Thoracic aorta (tissue), 2 donors: ENCODE measurements at places on chromosomes 5 and 9. TPM values are rescaled to one million over a fixed set of nuclear protein-coding genes. Genes with fewer than 3 reads are reported as not detected.

DNA sequence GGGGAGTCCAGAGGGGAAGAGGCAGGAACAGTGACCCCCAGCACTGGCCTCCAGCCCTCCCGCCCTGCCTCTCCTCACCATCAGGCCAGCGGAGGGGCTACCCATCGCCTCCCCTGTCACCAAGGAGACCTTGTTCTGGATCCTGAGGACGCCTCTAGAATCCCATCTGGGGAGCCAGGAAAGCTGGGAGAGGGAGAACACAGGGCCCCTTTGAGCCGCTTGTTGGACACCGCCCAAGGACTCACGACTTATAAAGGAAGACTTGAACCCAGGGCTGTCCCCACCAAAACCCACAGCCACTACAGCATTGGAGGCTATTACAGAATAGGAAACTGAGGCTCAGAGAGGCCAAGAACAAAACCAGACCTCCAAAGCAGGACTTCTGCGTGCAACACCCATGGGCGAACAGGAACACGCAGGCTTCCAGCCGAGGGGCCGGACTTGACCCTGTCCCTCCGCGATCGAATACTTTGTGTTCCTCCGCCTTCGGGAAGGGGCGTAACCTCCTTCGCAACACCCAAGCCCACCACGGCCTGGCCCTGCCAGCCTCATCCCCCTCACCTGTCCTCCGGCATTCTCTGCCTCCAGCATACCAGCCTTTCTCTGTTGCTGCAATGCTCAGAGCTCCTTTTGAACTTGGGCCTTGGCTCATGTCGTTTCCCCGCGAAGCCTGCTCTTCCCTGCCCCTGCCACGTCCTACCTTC lies 54.2 kb downstream of the C9orf50 start:
- no peak overlapping the region for H3K4me3 ChIP-seq
- H3K27me3 ChIP-seq, result no peaks in the 10 kb centered on the region
- DNase-seq, result no peak
- no peaks in the 10 kb centered on the region for H3K36me3 ChIP-seq

The SLC35A4 gene
- 21.7 TPM for total RNA-seq

GRCh38 chr5:112915831-112916230 lies 6.2 kb downstream of the REEP5 start:
- H3K36me3 ChIP-seq, result peaks cover 8% of the 10 kb centered on the region
- H3K27me3 ChIP-seq, result no peaks in the 10 kb centered on the region
- no peak overlapping the region for H3K27ac ChIP-seq
- DNase-seq, result no peak
- H3K4me1 ChIP-seq, result peaks cover 39% of the 10 kb centered on the region
- no peak overlapping the region for H3K4me3 ChIP-seq

The THBS4 gene
- 13.5 TPM for total RNA-seq

GRCh38 chr5:90530736-90531487 lies 1.5 kb upstream of the LYSMD3 start:
- no peak overlapping the region for H3K27ac ChIP-seq
- H3K4me3 ChIP-seq, result peak overlapping the region; percentile 85
- no peak for DNase-seq
- H3K4me1 ChIP-seq, result peaks cover 17% of the 10 kb centered on the region
- no peaks in the 10 kb centered on the region for H3K27me3 ChIP-seq

The TAF11L9 gene
- not detected for total RNA-seq

- no peak for DNase-seq
- H3K4me3 ChIP-seq, result no peak overlapping the region
- H3K36me3 ChIP-seq, result no peaks in the 10 kb centered on the region
- H3K4me1 ChIP-seq, result no peaks in the 10 kb centered on the region
Observed at GRCh38 chr5:72093217-72093616, 14.1 kb upstream of the MAP1B start.

GRCh38 chr9:71716138-71716909 lies 52.0 kb downstream of the CEMIP2 start:
- H3K4me1 ChIP-seq, result no peaks in the 10 kb centered on the region
- H3K27me3 ChIP-seq, result no peaks in the 10 kb centered on the region
- H3K4me3 ChIP-seq, result no peak overlapping the region
- no peak for DNase-seq
- H3K36me3 ChIP-seq, result peaks cover 12% of the 10 kb centered on the region

DNA sequence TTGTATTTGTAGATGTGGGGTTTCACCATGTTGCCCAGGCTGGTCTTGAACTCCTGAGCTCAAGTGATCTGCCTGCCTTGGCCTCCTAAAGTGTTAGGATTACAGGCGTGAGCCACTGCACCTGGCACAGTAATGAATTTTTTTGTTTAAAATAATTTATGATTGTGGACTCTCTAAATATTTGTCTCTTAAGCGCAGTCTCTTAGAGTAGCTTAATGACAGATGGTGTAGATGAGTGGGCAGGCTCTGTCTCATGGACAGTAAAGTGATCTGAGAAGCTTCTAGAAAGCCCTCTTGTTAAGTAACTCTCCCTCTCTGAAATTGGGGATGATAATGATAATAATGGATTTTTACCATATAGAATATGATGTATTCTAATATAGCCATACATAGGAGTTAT lies 47.5 kb upstream of the KIAA1958 start:
- DNase-seq, result no peak
- no peaks in the 10 kb centered on the region for H3K27me3 ChIP-seq
- H3K4me1 ChIP-seq, result no peaks in the 10 kb centered on the region
- H3K4me3 ChIP-seq, result no peak overlapping the region
- H3K27ac ChIP-seq, result no peak overlapping the region
- H3K36me3 ChIP-seq, result peaks cover 3% of the 10 kb centered on the region

GRCh38 chr9:92983984-92984589 lies 36.8 kb downstream of the FGD3 start:
- H3K4me3 ChIP-seq, result no peak overlapping the region
- no peaks in the 10 kb centered on the region for H3K36me3 ChIP-seq
- no peak for DNase-seq
- no peaks in the 10 kb centered on the region for H3K4me1 ChIP-seq

GRCh38 chr5:9318031-9318430 lies 227.8 kb downstream of the SEMA5A start:
- H3K27ac ChIP-seq, result no peak overlapping the region
- no peak for DNase-seq
- H3K36me3 ChIP-seq, result no peaks in the 10 kb centered on the region
- H3K4me3 ChIP-seq, result no peak overlapping the region
- H3K27me3 ChIP-seq, result no peaks in the 10 kb centered on the region
- peaks cover 7% of the 10 kb centered on the region for H3K4me1 ChIP-seq

GRCh38 chr9:120712539-120713031 lies 1.7 kb downstream of the MEGF9 start:
- H3K27me3 ChIP-seq, result no peaks in the 10 kb centered on the region
- peak overlapping the region; percentile 19 for H3K27ac ChIP-seq
- no peaks in the 10 kb centered on the region for H3K36me3 ChIP-seq
- H3K4me3 ChIP-seq, result peak overlapping the region; percentile 85
- peaks cover 50% of the 10 kb centered on the region for H3K4me1 ChIP-seq

GRCh38 chr5:135307143-135307903 lies 91.7 kb downstream of the MACROH2A1 start:
- DNase-seq, result no peak
- no peaks in the 10 kb centered on the region for H3K4me1 ChIP-seq
- no peak overlapping the region for H3K27ac ChIP-seq
- H3K4me3 ChIP-seq, result no peak overlapping the region

DNA sequence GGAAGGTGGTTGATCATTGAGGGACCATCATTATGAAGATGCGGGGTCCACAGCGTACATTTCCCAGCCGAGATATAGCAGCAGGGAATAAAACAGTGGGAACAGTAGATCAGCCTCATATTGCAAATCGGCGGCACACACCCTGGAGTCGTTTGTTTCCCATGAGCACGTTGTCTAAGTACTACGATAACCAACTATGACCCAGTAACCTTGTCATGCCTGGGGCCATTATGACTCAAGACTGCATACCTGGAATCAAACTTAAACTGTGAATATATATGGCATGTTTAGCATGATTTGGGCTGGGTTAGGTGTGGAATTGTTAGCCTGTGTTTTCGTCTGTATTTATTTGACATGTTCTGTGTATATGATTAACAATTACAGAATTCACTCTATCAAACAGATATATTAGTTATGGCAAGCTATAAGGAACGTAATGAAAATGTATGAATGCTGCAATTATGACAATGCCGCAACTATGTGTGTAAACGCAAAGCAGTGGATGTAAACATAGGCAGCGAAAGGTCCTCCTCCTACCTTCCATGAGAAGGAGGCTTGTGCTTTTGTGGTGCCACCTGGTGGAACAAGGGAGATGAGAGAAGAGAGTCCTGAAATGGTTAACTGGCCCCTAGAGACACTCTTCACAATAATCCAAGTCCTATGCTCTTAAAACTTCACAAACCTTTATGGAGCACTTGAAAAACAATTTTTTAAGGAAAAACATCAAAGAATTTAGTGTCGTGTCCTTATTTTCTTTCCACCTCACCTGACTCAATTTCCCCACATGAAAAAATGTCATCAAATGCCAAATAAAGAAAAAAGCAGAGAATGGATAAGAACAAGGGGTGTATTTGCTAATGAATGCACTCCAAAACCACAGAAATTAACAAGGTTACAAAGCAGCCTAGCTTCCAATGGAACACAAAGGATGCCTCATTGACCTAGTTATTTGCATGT lies 47.1 kb downstream of the SEMA5A start:
- DNase-seq, result no peak
- H3K4me1 ChIP-seq, result peaks cover 4% of the 10 kb centered on the region
- no peak overlapping the region for H3K4me3 ChIP-seq
- no peaks in the 10 kb centered on the region for H3K27me3 ChIP-seq

The ZNG1F gene
- total RNA-seq, result 25.0 TPM

DNA sequence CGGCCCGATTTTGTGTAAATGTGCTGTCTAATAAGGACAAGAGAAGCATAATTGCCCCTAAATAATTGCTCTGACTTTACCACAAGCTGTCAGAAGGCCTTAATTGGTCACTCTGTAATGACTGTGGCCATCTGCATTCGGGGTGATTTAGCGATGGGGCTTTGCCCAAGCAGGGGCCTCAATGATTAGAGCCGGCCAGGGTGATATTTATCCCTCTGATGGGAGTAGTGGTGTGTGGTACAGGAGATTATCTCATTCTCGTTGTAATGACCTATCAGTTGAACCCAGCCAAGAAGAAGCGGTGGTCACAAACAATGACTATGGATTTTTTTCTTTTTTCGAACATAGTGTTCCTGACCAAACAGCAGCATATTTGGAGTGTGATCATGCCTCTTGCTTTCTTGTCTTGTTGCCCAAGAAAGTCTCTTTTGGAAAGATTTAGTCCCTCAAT lies 72.0 kb upstream of the SAP30L start:
- no peaks in the 10 kb centered on the region for H3K27me3 ChIP-seq
- peaks cover 17% of the 10 kb centered on the region for H3K4me1 ChIP-seq
- DNase-seq, result no peak
- H3K36me3 ChIP-seq, result no peaks in the 10 kb centered on the region
- H3K27ac ChIP-seq, result no peak overlapping the region

GRCh38 chr5:141657937-141658545 lies 6.8 kb upstream of the FCHSD1 start:
- no peaks in the 10 kb centered on the region for H3K4me1 ChIP-seq
- no peak for DNase-seq
- peaks cover 4% of the 10 kb centered on the region for H3K36me3 ChIP-seq
- H3K4me3 ChIP-seq, result no peak overlapping the region
- no peaks in the 10 kb centered on the region for H3K27me3 ChIP-seq

- no peaks in the 10 kb centered on the region for H3K36me3 ChIP-seq
- H3K27me3 ChIP-seq, result no peaks in the 10 kb centered on the region
- no peak overlapping the region for H3K27ac ChIP-seq
- DNase-seq, result peak; percentile 41
- peak overlapping the region; percentile 48 for H3K4me3 ChIP-seq
Observed at GRCh38 chr5:133868946-133869518, 99.4 kb downstream of the C5orf15 start.

The SDHA gene
- 70.5 TPM for total RNA-seq

GRCh38 chr5:26807231-26808199 lies 230.9 kb downstream of the CDH9 start:
- H3K27me3 ChIP-seq, result no peaks in the 10 kb centered on the region
- H3K4me1 ChIP-seq, result no peaks in the 10 kb centered on the region
- H3K4me3 ChIP-seq, result no peak overlapping the region
- DNase-seq, result no peak

The GPX8 gene
- total RNA-seq, result 39.2 TPM

- no peak overlapping the region for H3K27ac ChIP-seq
- H3K27me3 ChIP-seq, result no peaks in the 10 kb centered on the region
- H3K4me1 ChIP-seq, result no peaks in the 10 kb centered on the region
- no peaks in the 10 kb centered on the region for H3K36me3 ChIP-seq
- H3K4me3 ChIP-seq, result no peak overlapping the region
Observed at GRCh38 chr5:98651715-98652114, 121.7 kb upstream of the RGMB start.

- peaks cover 16% of the 10 kb centered on the region for H3K4me1 ChIP-seq
- no peak overlapping the region for H3K4me3 ChIP-seq
- no peaks in the 10 kb centered on the region for H3K36me3 ChIP-seq
- no peak overlapping the region for H3K27ac ChIP-seq
- no peak for DNase-seq
- no peaks in the 10 kb centered on the region for H3K27me3 ChIP-seq
Observed at GRCh38 chr5:178460174-178460573, 130.0 kb downstream of the COL23A1 start.

- H3K27me3 ChIP-seq, result no peaks in the 10 kb centered on the region
- no peaks in the 10 kb centered on the region for H3K36me3 ChIP-seq
- H3K4me1 ChIP-seq, result peaks cover 31% of the 10 kb centered on the region
- no peak for DNase-seq
Observed at GRCh38 chr5:174344335-174344734, 298.8 kb downstream of the NSG2 start.

DNA sequence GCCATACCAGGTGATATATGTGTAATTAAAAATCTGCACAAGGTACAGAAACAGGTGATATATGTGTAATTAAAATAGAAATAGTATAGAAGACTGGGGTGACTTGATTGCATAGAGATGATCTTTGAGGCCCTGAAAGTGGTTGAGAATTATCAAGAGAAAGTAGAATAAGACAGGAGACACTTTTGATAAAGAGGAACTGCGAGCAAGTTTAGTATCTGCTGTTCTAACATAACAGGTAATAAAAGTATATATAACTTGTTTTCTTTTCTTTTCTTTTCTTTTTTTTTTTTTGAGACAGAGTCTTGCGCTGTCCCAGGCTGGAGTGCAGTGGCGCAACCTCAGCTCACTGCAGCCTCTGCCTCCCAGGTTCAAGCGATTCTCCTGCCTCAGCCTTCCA lies 5.4 kb downstream of the SNX2 start:
- H3K27me3 ChIP-seq, result no peaks in the 10 kb centered on the region
- H3K4me1 ChIP-seq, result peaks cover 30% of the 10 kb centered on the region
- no peaks in the 10 kb centered on the region for H3K36me3 ChIP-seq
- no peak overlapping the region for H3K4me3 ChIP-seq
- no peak for DNase-seq
- no peak overlapping the region for H3K27ac ChIP-seq

- no peak overlapping the region for H3K4me3 ChIP-seq
- no peak for DNase-seq
- no peaks in the 10 kb centered on the region for H3K36me3 ChIP-seq
- H3K4me1 ChIP-seq, result peaks cover 19% of the 10 kb centered on the region
Observed at GRCh38 chr5:149870232-149870631, 74.4 kb downstream of the PDE6A start.
